Stimulated activated CD4-positive, alpha-beta T cell treated with anti-CD3 and anti-CD28 coated beads, Interleukin-1b, Interleukin-23, amount 100 ng/mL, for 4 hours (primary cell): ENCODE measurements at places on chromosomes 12 and 14.

DNA sequence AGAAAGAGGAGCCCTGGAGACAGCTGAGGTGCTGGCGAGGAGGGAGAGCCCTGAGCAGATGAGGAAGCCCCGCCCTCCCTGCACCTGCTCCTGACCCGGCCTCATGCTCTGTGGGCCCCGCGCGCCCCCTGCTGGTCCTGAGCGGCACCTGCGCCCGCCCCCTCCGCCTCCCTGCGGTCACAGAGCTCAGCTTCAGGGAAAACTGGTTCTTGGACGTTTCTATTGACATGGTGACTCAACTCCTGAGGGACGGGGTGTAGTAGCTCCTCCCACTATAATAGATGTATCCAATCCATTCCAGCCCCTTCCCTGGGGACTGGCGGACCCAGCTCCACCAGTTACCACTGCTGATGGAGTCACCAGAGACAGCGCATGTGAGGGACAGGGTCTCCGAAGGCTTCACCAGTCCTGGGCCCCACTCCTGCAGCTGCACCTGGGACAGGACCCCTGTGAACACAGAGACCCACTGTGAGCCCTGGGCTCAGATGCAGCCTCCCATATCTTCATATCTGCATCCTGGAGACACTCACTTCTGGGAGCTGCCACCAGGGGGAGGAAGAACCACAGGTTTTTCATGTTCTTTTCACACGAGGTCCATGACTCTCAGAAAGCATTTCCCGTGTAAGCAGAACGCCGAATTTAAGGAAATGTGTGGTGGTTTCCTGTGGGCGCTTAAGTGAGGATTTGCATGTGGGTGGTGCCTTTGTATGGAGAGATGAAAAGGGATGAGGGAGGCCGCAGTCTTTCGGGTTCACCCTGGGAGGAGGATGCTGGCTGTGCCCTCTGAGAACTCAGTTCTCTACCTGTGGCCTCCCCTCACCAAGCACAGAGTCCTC lies 1346.4 kb downstream of the TMEM121 start:
- peak; percentile 85 for DNase-seq

- DNase-seq = no peak
These were observed 386.8 kb downstream of the BCAT1 start for GRCh38 chr12:24561882-24562770.

DNA sequence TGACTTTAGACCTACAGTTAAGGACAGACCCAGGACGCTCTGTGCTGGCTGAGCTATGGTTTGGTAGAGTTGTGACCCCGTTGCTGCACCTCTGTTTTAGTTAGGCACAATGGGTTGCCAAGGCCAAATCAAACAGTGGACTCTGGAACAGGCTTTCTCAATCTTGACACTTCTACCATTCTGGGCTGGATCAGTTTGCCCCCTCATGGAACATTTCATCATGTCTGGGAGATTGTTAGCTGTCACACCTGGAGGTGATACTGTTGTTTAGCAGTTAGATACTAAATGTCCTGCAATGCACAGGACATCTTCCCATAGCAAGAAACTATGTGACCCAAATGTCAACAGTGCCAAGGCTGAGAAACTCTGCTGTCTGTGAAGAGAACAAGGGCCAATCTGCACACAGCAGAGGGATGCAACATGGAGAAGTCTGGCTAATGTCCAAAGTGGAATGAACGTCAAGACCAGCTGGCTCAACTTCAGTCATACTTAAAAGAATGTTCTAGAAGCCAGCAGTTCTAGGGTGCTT lies 65.6 kb upstream of the DICER1 start:
- no peak for DNase-seq

- DNase-seq = no peak
These were observed 207.9 kb downstream of the EFCAB11 start for GRCh38 chr14:89746654-89747053.

GRCh38 chr14:105077649-105077995 lies 12.4 kb upstream of the GPR132 start:
- DNase-seq = no peak

DNA sequence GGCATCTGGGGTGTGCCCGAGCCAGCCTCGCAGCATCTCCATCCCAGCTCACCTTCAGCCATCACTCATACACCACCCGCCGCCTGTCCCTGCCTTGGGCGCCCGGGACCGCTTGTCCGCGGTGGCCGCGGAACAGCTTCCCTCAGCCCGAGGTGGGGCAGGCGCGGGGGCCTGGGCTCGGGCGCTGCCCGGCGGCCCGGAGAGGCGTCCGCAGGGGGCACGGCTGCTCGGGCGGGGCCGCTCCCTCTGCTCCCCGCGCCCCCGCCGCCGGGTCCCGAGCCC lies 430 bp downstream of the SLC41A2 start:
- peak; percentile 28 for DNase-seq
